ENCODE measurements at places on chromosomes 7 and 10.

DNA sequence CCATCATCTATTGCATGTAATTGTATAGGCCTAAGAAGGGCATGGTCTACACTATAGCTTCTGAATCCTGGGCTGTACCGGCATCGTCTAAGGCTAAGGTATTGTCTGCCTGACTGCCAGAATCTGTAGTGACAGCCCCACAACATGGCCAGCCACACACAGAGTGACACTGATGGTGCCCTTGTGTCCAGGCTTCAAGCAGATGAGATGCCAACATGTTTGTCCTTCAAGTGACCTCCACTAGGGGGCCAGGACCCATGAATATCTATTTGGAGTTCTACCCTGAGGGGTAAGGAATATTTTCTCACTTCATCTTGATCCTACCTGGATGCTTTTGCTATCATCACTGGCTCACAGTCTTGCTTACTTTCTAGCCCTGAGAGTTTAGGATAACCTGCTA, 1.5 kb downstream of the CYP3A7 start:
- no peak for DNase-seq

GRCh38 chr10:19974138-19974537, 157.9 kb downstream of the PLXDC2 start:
- no peak for DNase-seq

GRCh38 chr7:76293407-76293901, 9.0 kb upstream of the HSPB1 start:
- no peak for DNase-seq

- DNase-seq, result no peak
Measured at GRCh38 chr10:31343551-31343950, 24.5 kb downstream of the ZEB1 start.

GRCh38 chr7:28224172-28224571, 43.6 kb upstream of the JAZF1 start:
- DNase-seq, result no peak

All from M059J (cell line).